ENCODE measurements at places on chromosomes 5 and 9.

DNA sequence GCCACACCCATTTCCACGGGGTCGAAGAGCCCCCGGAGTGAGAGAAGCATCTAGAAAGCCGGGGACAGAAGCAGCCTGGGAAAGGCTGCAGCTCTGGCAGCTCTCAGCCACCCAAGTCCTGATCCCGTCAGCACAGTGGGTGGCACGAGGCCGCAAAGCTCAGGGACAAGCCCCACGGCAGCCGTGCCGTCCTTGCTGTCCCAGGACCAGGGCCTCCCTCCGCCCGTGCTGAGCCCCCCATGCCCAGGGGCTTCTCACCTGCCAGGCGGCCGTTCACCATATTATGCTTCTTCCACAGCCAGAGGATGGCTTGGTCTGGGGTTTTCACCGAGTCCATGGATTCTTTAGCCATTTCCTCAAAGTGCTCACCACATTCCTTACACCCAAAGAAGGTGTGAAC lies 6.1 kb upstream of the LHX3 start:
- DNase-seq: no peak

GRCh38 chr9:138075961-138076649 lies 198.5 kb downstream of the CACNA1B start:
- DNase-seq: no peak

DNA sequence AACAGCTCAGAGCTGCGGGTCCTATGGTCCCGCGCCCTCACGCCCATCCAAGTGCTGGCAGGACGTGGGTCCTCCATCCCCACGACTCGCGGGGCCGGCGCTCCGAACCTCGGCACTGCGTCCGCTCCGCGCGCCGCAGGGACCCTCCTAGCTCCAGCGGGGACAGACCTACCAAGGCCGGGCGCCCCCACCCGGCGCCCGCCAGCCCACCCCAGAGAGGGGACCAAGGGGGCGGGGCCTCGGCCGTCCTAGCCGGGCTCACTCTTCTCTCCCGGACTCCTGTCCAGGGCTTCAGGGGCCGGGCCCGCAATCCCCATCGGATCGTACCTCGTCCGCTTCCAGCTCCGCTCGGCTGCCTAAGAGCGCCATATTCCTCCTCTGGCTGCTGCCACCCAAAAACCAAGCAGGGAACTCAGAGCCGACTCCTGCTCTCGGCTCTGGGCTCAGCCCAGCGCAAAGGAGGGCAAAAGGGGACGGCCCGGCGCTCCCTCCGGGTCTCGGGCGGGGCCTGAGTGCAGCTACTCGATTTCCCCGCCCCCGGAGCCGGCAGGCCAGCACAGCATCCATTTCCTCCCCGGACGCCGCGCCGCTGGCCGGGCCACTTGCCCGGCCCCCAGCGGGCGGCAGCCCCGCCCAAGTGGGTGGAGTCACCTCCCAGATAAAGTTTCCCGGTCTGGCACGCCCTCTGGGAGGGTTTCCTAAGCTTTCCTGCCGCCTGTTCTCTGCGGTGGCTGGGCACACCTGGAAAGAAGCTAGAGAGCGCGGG lies at the start of gene TTC39B:
Gene TTC39B (minus strand): TSS at position 460 of the 766 bp plus-strand sequence. CDS start 91 bp downstream, at position 369.
- peak; percentile 72 for DNase-seq

GRCh38 chr9:130616451-130616850 lies 37.1 kb downstream of the FUBP3 start:
- no peak for DNase-seq

DNA sequence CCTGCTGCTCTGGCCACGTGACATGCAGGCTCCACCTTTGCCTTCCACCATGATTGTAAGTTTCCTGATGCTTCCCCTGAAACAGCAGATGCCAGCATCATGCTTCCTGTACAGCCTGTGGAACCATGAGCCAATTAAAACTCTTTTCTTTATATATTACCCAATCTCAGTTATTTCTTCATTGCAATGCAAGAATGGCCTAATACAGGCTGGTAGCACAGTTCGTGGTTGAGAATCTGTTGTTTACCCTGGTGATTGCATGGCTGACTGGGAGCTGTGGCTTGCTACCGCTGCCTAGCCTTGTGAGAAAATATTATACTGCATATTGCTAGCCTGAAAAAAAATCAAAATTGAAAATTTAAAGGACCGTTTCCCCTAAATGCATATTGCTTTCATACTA lies 44.8 kb upstream of the PTPN3 start:
- no peak for DNase-seq

DNA sequence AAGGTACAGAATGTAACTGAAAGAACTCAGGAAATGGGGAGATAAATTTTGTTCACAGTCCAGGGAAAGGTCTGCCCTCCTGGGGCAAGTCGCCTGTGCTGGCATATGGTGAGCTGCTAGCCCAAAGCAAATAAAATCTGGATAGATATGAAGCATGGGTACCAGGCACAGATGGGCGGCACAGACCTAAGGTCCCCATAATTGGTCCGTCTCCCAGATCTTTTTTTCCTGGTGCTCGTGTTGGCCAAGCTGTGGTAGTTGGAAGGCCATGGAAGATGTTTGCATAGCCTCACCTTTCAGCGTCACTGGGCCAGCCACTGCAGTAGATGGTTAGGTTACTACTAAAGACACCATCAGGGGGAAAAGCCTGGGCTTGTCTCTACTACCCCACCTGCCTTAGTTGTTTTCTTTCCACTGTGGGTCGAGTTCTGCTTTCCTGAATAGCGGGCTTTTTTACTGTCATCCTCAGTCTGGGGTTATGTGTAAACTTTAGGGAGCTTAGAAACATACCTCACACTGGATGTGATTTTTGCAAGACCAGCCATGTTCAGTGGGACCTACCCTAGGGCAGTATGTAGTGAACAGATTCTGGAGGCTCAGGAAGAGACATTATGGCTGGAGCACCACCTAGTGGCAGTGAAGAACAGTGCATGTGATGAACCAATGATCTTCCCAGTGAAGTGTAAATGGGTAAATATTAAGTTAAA lies 24.2 kb upstream of the GLRX start:
- peak; percentile 57 for DNase-seq

DNA sequence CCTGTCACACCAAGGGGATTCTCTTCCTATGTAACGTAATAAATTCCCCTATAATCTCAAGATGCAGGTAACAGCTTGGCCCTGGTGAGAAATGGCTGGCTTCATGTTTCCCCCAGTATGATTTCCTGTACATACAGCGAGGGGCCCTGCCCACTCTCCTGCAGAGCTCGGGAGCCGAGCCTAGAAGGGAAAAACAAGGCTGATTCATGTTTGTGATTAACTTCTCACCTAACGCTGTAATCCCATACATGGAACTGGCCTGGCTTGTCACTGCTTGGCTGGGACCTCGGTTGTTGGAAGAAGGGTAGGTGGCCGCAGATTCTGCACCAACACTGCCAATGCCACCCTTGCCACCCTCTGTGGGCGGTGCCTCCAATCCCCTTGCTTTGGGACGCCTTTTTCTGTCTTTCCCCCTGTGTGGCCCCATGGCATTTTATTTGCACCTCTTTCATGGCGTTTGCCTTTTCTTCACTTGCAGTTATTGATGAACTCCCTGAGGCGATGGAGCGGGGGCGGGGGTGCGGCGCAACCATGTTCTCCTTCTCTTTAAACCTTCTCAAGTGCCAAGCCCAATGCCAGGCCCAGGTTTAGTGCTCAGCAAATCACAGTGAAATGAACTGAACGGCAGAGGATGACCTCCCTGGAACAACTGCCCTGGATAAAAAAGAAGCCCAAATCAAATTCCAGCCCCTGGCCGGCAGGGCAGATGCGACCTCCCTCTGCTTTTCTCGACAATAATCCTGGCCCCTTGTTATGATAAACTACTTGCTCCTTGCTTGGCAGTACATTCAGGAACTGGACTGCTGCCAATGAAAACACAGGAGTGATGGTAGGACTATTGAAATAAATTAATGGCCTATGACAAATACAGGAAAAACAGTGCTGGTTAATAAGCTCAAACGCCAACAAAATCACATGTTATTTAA lies 108.1 kb downstream of the TMEM174 start:
- DNase-seq: no peak

DNA sequence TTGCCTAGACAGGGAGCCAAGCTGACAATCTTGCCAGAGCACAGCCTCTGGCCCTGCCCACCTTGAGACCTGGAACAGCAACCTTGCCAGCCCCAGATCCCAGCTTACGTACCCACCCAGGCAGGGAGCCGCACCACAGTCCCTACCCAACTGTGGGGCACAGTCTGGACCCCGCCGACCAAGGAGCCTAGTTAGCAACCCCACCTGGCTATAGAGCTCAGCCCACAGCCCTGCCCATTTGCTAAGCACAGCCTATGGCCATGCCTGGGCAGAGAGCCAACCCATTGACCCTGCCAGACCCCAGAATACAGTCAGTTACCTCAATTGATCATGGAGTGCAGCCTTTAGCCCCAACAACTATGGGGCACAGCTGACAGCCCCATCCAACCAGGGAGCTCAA lies 97.9 kb upstream of the SH3GL2 start:
- DNase-seq: no peak

- DNase-seq: peak; percentile 47
These were observed 1.3 kb downstream of the MAP3K1 start for GRCh38 chr5:56816546-56817081.

DNA sequence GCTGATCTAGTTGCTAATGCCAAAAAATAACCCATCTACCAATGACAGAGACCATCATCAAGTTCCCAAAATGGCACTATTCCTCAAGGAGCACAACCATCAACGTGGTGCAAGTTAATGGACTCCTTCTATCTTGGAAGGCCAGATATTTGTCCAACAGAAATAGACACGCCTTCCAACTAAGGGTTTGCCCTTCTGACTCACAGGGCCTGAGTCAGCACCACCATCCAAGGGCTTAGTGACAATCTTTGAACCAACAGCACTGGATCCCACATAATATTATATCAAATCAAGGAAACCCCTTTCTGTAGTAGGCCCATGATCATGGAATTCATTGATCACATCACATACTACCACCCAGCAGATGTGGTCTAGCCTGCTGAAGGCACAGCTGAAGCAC lies 84.3 kb downstream of the MED27 start:
- no peak for DNase-seq

DNA sequence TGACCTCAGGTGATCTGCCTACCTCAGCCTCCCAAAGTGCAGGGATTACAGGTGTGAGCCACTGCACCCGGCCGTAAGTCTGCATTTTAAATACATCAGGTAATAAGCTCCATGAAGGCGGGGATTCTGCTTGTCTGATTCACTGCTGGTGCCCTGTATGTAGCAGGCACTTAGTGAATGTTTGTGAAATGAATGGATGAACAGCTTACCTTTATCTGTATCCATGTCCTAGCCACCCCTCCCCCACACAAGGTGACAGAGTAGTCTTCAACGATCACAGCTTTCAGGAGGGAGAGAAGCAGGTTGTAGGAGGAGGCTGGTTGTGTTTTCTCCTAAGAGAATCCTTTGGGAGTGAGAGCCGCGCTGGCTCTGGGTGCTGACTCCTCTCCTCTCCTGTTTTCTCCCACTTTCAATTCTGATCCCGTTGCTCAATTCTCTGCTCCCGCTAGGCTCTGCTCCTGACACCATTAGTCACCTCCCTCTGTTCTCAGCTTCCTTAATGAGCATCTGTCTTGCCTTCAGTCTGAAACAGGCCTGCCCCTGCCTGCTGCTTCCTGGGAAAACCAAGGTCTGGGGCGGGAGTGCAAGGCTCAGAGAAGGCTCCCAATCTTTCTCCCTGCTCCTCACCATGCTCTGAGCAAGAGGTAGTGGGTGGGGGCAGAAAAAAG lies 88.8 kb upstream of the CTNNA1 start:
- DNase-seq: no peak

DNA sequence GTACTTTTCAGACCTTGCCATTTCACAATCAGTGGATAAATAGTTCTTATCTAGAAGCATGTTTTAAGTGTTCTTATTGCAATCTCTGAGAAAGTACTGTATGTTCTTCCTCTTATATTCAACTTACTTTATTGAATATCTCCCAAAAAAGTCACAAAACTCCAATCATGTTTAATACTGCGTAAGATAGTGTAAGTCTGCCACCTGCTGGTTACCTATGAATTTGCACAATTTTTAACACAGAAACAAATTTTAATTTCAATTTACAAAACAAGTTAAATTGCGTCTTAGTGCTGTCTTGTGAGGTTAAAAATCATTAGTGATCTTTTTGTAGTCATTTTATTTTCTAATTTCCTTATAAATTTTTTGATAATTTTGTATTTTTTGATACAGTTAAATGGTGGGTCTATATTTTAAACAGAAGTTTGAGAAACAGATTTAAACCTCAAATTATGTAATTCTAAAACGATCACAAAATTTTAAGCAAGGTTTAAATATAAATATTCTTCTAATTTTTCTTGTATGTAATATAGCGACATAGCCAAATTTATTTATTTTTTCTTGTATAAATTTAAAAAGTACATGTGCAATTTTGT lies 115.8 kb downstream of the EMB start:
- no peak for DNase-seq

DNA sequence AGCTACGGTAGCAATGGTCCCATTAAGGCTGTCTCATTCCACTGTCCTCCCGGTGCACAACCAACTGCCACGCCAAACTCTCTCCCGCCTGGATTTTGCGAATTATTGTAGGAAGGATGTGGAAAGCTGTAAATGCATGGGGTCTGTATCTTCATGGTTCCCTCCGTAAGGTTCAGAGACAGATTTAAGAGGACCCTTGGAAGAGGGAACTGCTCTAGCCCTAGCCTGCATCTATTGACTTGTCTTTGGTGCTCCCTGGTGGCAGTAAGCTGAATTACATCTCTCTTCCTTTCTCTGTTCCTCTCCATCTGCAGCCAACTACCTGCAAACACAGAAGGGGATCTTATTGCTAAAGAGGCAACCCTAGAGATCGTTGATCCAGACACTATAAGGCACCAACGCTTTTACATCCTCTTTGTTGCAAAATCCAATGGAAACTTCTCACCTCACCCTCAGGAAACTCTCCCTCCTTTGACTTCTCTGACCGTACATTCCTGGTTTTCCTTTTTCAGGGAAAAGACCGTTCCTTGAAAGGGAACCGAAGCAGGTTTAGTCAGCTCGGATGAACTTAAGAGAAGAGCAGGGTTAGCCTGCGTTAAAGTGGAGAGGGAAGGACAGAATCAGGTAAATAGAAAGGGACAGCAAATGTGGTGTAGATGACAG lies 11.9 kb downstream of the CAPSL start:
- peak; percentile 68 for DNase-seq

DNA sequence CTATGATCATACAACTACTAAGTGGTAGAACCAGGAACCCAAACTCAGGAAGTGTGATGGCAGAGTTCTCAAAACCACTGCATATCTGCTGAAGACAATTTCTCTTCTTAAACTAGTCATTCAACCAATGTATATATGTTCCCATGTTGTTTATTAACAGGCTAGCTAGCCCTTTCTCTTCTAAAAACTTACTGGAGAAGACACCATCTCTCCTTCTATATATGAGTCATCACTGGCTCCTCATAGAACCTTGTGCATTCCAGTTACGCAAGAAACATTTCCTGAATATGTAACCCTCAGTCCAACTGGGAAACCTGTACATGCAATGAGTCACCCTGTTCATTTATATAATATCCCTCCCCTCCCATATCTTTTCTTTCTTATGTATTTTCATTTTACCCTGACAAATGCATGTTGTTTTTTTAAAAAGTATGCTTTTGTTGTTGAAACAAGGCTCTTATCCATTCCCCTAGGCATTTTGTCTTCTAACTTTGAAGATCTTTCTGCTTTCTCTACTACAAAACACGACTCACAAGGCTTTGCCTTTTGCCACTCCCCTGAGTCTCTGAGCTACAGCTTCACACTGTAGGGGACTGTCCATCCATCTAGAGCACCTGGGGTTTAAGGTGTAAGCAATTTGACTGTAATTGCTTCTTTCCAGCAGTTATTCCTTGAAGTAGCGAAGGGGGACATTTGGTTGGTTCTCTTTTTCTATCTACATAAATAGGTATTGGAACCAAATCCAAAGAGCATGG lies 119.5 kb downstream of the ANXA1 start:
- no peak for DNase-seq

Data from effector memory CD8-positive, alpha-beta T cell (primary cell).